ENCODE measurements at places on chromosomes 12 and 14. TPM values are rescaled to one million over a fixed set of nuclear protein-coding genes. Genes with fewer than 3 reads are reported as not detected.

GRCh38 chr14:102280376-102280962, 24.5 kb downstream of the MOK start:
- no peak overlapping the region for H3K27ac ChIP-seq
- no peaks in the 10 kb centered on the region for H3K4me1 ChIP-seq
- peak overlapping the region; percentile 24 for H3K4me3 ChIP-seq
- H3K36me3 ChIP-seq, result no peaks in the 10 kb centered on the region
- DNase-seq, result no peak
- H3K27me3 ChIP-seq, result no peaks in the 10 kb centered on the region

STYK1 gene
- not detected for polyA plus RNA-seq

DNA sequence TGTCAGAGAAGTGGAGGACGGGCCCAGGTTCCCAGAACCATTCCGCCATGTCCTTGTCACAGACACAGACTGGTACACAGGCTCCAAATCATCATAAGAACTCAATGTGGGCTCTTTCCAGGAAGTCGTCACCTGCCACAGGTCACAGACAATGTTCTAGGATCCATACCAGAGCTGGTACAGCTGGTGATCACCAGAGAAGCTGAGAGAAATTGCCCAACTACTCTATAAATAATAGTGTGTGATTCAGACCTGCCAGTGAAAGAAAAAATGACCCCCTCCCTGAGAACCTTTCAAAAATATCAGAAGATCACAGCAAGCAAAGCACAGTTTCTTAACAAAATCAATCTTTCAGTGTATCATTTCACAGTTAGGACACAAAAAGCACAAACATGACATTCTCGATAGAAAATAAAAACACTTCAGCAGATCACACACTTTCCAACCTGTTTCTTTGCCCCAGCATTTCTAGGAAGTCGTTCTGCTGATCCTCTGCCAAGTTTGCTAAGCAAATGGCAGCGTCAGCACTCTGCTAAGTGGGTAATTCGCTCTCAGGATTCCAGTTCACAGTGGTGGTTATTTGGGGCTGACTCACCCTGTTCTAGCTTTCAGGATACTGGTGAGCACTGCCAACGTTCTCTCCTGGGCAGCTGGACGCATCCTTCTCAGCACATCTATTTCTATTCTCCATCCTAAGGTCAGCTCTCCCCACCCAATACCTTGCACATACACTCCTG, 223.3 kb upstream of the SFSWAP start:
- no peak for DNase-seq
- peaks cover 3% of the 10 kb centered on the region for H3K4me1 ChIP-seq
- no peak overlapping the region for H3K27ac ChIP-seq
- H3K4me3 ChIP-seq, result no peak overlapping the region
- peaks cover 12% of the 10 kb centered on the region for H3K27me3 ChIP-seq

GRCh38 chr12:131105351-131105735, 151.6 kb downstream of the ADGRD1 start:
- peaks cover 8% of the 10 kb centered on the region for H3K36me3 ChIP-seq
- H3K4me1 ChIP-seq, result peaks cover 20% of the 10 kb centered on the region
- H3K4me3 ChIP-seq, result no peak overlapping the region

GRCh38 chr14:77547512-77548180, 49.0 kb upstream of the ISM2 start:
- DNase-seq, result no peak
- H3K4me3 ChIP-seq, result no peak overlapping the region
- no peak overlapping the region for H3K27ac ChIP-seq
- peaks cover 26% of the 10 kb centered on the region for H3K36me3 ChIP-seq
- H3K27me3 ChIP-seq, result no peaks in the 10 kb centered on the region

GRCh38 chr14:24403294-24403998, 4.6 kb downstream of the NYNRIN start:
- peaks cover 10% of the 10 kb centered on the region for H3K4me1 ChIP-seq
- no peaks in the 10 kb centered on the region for H3K36me3 ChIP-seq
- H3K27ac ChIP-seq, result peak overlapping the region; percentile 17
- H3K27me3 ChIP-seq, result peaks cover 4% of the 10 kb centered on the region

GRCh38 chr14:100503251-100503650, 84.0 kb downstream of the BEGAIN start:
- H3K4me3 ChIP-seq, result no peak overlapping the region
- no peak for DNase-seq
- peaks cover 4% of the 10 kb centered on the region for H3K36me3 ChIP-seq
- no peaks in the 10 kb centered on the region for H3K27me3 ChIP-seq
- H3K4me1 ChIP-seq, result peaks cover 2% of the 10 kb centered on the region

DNA sequence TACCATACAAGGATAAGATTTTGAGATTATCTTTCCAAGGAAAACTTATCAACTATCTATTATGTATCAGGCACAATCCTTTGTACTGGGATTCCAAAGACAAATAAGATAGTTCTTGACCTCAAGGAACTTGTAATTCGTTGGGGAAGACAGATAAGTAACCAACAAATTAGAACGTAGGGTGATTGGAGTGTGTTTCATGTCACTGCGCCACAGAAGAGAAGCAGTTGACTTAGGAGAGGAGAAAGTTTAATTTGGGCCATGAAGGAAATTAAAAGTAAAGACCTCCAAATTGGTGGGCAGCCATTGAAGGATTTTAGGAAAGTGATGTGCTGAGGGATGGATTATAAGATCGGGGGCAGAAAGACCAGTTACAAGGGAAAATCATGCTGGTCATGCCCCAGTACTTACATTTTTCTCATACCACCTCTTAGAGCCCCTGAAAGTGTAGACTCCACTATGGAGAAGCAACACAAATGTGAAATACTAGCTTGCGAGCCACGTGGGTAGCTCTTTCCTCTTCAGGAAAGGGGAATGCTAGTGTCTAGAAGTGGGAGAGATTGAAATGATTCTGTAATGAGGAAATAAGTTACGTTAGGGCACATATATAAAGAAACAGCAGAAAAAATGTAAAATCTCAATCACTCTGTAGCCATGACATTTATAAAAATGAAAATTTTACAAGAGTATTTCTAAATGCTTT, 148.7 kb downstream of the ETV6 start:
- no peak for DNase-seq
- no peak overlapping the region for H3K27ac ChIP-seq
- no peak overlapping the region for H3K4me3 ChIP-seq
- H3K36me3 ChIP-seq, result no peaks in the 10 kb centered on the region
- H3K4me1 ChIP-seq, result peaks cover 14% of the 10 kb centered on the region

All from naive thymus-derived CD8-positive, alpha-beta T cell (primary cell).